ENCODE measurements at places on chromosomes 7 and 10.
A peak's percentile ranks its signal among the peaks of the same experiment; 100 is the strongest.

DNA sequence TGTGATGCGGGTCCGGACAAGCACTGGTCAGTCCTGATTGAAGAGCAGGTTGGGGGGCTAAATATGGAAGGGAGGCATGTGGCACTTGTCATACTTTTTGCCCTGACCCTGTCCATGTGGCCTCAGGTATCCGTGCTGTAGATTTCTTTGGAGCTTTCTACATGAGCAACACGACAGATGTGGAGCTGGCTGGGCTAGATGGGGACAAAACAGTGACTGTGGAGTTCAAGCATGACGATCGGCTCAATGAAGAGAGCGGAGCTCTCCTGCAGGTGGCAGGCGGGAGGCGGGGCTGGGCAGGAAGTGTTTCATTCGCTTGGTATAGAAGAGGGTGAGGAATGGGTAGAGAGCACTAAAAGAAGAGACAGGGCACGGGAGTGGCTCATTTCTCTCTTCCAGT is 13.0 kb upstream of the CHCHD1 start:
- DNase-seq: peak; percentile 59

DNA sequence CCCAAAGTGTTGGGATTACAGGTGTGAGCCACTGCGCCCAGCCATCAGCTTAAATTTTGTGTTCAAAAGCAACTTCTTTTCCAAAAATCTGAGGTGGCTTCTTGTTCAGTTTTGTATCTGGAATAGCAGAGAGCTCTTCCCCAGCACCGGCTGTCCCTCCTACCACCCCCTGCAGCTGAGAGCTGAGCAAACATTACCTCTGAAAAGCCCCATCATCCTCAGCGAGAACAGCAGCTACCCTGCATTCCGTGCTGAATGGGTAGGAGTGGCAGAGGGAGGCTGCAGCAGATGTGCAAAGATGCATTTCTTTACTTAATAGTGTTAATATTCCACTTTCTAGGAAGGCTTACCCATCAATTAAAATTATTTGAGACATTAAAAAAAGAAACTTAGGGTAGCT is 31.8 kb downstream of the CCM2 start:
- DNase-seq: no peak

GRCh38 chr7:20219446-20220292 is 2.5 kb upstream of the MACC1 start:
- no peak for DNase-seq

GRCh38 chr10:43955978-43956377 is 307.3 kb upstream of the ZNF32 start:
- no peak for DNase-seq

- no peak for DNase-seq
Measured at GRCh38 chr7:13449460-13449859, 540.0 kb downstream of the ETV1 start.

DNA sequence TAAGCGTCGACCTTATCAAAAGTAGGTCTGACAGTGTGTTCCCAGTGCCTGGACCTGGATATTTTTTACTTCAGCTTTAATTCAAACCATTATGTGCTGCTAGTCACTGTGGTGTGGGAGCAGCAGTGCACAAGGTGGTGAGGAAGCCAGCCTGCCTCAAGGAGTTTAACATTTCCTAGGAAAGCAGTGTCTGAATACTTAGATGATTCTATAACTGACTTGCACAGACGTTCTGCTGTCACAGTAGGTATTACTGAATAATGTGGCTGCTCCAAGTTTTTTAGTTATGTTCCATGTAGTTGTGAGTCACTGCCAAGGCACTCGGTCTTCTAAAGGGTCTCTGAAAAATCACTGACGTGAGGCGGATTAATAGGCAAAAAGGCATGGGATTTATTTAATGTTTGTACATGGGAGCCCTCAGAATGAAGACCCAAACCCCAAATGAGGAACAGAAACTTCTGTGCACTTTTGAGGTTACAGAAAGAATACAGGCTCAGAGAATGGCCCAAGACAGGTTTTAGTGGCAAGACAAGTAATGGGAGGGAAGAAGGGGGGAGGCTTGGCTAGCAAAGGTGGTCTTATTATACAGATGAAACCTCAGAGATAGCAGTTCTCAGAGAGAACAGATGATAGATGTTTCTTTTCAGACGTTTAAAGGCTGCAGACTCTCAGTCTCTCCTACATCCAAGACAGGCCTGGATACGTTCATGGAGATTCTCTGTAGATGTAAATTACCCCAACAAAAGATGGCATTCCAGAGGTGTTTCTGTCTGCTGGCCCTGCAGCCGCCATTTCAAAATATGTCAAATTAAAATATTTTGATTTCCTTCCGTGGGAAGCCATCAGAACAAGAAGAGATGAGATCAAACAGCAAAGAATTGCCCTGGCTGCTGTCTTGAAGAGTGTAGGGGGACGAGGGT is 209.3 kb downstream of the SDK1 start:
- no peak for DNase-seq

DNA sequence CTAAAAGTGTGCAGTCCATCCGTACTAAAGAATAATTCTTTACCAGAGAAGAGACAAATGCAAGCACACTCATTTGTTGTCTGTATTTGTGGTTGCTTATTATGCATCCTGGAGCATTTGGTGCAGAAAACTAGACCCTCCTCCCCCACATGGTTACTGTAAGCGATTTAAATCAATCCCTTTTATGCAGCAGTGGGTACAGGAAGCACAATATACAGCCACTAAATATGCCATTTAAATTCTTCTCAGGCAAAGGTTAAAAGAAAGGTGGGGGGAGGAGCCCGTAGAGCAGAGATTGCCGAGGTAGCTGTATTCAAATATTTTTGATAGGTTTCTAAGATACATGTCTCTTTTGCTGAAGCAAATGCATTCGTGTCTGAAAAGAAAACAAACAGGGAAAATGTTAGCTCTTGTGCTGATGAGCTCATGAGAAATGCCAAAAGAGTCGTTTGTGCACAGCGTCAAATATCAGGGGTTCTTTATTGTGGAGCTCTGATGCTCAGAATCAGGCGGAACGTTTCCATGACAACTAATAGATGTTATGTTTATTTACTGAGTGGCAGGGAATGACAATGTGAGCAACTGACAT is 131.3 kb upstream of the NPVF start:
- no peak for DNase-seq

DNA sequence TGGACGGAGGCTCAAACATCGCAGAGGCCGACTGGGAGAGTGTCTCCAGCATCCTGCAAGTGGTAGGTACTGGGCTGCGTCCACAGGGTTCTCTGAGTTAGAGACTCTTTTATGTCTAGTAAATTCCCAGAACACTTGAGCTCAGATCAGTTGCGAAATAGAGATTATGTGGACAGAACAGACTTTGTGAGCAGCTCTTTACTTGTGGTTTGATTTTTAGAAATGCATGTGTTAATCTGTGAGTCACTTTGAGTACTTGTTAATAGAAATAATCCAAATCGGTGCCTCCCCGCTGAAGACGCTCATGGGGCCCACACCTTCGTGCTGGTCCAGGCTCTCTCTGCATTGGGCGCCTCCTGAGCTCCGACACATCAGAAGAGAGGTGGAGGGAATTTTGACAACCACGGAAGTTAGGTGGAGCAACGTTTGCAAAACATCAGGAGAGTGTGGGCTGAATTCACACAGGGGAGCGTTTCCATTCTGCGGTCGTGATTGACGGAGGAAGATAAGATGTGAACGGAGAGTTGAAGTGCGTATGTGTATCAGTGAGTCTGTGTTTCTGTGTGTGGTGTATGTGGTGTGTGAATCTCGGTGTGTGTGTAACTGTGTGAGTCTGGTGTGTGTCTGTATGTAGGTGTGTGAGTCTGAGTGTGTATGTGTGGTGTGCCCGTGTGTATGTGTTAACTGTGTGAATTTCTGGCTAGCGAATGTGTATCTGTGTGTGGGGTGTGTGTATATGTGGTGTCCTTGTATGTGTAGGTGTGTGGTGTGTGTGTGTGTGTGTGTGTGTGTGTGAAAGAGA is 32.1 kb downstream of the PFKP start:
- DNase-seq: no peak

DNA sequence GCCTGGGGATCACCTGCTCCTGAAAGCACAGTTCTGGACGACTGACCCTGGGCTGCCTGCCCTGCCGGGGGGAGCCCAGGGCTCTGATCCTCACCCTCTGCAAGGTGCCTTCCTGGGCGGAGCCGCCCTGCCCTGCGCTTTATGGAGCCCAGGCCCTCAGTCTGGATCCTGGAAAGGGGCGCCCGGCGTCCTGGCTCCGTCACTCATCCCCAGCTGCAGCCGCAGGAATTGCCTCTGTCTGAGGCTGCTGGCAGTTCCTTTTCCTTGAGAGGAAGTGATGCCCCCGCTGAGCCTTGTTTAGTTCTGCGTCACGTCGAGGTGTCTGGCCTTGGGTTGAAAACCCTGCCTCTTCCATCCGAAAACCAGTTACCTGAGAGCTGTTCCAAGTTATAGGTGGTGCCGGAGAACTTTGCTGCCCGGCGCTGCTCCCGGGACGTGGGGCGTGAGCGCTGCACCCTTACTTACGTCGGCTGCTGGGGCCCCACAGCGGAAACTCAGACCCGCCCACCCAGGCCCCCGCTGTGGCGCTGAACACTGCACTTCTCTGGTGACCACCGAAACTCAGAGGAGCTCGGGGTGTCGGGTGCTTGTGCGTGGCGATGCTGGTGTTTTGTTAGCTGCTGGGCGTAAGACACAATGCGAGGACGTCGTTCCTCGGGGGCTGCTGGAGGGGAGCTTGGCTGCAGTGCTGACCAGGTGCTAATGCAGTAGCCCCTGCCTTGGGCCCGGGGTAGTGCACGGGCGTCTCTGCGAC is 5.4 kb downstream of the MAFK start:
- DNase-seq: no peak

GRCh38 chr7:135300913-135301765 is 67.5 kb downstream of the STRA8 start:
- no peak for DNase-seq

GRCh38 chr10:74322141-74322540 is 171.1 kb downstream of the ADK start:
- no peak for DNase-seq

All from effector CD4-positive, alpha-beta T cell (primary cell).